ENCODE measurements at places on chromosomes 2 and 18.

- DNase-seq: no peak
Measured at GRCh38 chr2:239548965-239549595, 148.3 kb upstream of the HDAC4 start.

GRCh38 chr2:35033748-35034147 lies 1321.8 kb upstream of the CRIM1 start:
- DNase-seq: no peak

- no peak for DNase-seq
Measured at GRCh38 chr2:230010501-230010900, 58.2 kb downstream of the SLC16A14 start.

GRCh38 chr2:74871414-74871813 lies 37.5 kb downstream of the HK2 start:
- no peak for DNase-seq

DNA sequence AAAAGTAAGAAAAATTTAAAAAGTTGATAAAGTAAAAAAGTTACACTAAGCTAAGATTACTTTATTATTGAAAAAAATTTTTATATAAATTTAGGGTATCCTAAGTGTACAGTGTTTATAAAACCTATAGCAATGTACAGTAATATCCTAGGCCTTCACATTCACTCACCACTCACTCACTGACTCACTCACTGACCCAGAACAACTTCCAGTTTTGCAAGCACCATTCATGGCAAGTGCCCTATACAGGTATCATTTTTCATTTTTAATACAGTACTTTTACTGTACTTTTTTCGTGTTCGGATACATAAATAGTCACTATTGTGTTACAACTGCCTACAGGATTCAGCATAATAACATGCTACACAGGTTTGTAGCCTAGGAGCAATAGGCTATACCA lies 8.9 kb upstream of the THUMPD2 start:
- DNase-seq: no peak

DNA sequence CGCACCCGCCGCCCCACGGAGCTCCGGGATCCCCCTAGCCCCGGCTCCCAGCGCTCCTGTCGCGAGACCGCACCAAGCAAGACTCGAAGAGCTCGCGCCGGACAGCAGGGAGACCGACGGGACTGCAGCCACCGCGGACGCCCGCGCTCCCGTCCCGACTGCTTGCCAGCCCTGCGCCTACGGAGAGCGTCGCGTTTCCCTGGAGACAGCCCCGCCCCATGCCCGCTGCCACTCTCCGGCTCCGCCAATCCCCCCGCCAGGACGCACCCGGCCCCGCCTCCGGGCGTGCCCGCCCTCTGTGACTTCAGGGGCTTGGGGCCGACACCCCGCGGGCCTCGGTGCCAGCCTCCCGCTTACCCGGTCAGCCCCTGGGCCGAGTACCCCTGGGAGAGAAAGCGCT lies at the start of gene ANKMY1:
TSS of gene ANKMY1 (minus strand) at position 181 of the 400 bp plus-strand sequence. CDS start 653 bp downstream, outside the sequence.
- DNase-seq: no peak

- no peak for DNase-seq
Measured at GRCh38 chr2:28338831-28339321, 53.8 kb upstream of the FOSL2 start.

DNA sequence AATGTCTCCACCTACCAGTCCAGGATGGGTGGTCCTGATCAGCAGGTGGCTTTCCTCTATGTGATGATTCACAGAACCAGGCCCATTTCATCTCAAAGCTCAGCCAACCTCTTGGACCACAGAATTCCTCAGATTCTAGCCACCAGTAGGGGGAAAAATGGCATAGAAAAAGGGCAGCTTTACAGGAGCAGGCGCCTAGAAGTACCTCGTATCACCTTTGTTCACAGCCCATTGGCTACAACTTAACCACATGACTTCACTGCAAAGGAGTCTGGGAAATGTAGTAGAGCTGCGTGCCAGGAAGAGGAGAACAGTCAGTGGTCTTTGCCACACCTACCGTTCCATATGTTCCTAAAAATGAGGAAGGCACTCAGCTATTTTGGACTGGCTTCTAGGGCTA lies 62.8 kb upstream of the DTNA start:
- no peak for DNase-seq

DNA sequence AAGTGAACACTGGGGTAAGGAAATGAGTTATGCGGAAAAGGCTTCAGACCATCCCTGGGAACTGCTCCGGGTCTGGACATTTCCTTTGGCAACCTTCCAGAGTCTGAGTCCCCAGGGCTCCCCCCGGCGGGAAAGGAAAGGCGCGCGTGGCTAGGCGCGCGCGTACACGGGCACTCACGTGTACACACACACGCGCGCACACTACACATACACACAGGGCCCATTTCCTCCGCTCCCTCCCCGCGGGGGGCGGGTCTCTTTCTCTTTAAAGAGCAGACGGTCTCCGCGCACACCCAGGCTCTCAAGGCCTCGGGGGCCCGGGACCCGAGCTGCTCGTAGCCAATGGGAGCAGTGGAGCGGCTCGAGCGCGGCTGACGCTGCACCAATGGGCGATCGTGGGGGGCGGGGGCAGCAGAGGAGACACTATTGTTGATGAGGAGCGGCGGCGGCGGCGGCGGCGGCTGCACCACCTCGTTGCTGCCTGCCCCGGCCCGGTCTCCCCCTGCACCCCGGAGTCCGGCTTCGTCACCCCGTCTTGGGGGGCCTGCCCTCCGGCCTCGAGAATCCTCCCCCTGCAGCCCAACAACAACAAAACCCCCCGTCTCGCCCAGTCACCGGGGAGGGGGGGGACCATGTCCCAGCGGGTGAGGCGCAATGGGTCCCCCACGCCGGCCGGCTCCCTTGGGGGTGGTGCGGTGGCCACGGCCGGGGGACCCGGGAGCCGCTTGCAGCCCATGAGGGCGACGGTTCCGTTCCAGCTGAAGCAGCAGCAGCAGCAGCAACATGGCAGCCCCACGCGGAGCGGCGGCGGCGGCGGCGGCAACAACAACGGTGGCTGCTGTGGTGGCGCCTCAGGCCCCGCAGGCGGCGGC lies at the start of gene FAM117B:
TSS of gene FAM117B (plus strand) at position 414 of the 872 bp plus-strand sequence. CDS start at position 633, 219 bp downstream.
- DNase-seq: peak; percentile 89

GRCh38 chr2:179265082-179265510 lies 464 bp upstream of the SESTD1 start:
- DNase-seq: no peak

DNA sequence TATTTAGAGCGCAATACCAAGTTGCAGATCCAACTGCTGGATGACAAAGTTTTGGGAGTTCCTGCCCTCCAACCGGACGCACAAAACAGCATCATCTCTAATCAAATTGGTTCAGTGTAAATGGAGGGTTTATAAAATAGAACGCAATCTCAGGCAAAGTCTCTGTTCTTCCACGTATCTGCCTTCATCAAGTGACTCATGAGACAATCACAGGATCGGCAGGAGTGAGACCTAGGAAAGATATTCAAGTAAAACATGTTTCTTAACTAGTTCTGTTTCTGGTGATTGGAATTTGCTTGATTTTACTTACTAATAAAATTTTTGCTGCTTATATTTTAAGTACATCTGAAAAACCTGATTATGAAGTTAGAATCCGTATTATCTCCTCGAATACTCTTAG lies 7.6 kb downstream of the FZD5 start:
- DNase-seq: no peak

DNA sequence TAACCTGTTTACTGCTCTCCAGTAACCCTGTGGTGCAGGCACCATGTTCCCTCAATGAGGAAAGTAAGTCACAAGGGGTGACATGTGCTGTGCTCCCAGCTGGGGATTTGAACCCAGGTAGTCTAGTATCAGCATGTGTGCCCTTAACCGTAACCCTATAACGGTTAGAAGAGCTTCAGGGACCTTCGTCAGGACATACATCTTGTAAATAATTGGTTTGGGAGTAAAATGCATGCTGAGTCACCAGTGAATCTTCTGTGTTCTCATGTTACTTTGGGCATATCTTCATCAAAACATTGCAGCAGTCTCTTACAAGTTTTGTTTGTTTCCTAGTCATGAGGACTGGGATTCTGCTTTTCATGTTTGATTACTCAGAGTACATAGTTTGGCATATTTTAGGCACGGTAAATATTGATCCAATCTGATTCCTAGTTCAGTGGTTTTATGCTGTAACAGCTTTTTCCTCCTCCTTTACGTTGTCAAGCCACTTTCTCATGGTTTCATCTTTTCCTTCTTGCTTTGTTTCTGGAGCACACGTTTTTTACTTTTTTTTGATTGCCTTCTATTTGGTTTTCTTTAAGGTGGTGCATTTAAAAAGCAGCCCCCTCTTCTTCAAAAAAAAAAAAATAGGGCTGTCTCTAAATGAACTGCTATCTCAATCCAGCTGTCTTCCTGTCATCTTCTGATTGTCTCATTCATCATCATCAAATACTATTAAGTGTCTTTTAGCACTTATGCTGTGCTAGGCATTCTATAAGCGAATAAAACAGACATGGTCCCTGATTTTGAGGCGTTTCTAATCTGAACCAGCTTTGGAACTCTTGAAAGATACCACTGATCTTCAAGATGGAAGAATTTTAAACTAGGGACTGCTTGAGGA lies 50.4 kb downstream of the CLIP4 start:
- no peak for DNase-seq

- DNase-seq: no peak
Measured at GRCh38 chr2:107591561-107592279, 235.0 kb upstream of the RGPD4 start.

- DNase-seq: no peak
Measured at GRCh38 chr2:229417176-229417575, 146.1 kb upstream of the PID1 start.

- DNase-seq: no peak
Measured at GRCh38 chr18:9413576-9413975, 61.7 kb upstream of the RALBP1 start.

DNA sequence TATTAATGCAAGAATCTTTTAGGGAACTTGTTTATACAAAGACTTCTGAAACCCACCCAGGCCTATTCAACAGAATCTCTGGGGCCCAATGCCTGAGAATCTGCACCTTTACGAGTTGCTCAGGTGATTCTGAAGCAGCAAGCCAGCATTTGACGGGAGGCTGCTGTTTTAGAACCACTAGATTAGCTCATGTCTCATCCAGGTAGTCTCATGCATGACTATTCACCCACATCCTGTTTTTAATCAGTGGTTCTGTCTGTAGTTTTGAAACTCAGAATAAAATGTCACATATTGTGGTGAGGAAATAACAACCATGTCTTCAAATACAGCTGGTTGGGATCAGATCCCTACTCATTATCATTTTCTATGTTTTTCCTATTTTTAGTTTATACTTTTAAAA lies 39.5 kb downstream of the CYTIP start:
- DNase-seq: no peak

DNA sequence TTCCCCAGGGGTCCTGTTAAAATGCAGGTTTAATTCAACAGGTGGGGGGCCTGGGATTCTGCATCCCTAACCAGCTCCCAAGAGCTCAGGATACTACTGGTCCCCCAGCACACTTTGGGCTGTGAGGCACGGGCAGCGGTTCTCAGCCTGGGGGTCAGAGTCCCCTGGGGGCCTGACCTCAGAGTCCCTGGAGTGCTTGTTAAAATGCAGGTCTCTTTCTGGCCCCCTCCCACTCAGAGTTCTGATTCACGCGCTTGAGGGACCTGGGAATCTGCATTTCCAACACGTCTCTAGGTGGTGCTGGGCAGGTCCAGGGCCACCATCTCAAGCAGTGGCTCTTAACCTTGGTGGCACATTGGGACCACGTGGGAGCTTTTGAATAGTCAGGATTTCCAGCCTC lies 2.8 kb upstream of the OTOS start:
- DNase-seq: no peak

GRCh38 chr2:61770746-61771145 lies 83.1 kb downstream of the FAM161A start:
- no peak for DNase-seq

DNA sequence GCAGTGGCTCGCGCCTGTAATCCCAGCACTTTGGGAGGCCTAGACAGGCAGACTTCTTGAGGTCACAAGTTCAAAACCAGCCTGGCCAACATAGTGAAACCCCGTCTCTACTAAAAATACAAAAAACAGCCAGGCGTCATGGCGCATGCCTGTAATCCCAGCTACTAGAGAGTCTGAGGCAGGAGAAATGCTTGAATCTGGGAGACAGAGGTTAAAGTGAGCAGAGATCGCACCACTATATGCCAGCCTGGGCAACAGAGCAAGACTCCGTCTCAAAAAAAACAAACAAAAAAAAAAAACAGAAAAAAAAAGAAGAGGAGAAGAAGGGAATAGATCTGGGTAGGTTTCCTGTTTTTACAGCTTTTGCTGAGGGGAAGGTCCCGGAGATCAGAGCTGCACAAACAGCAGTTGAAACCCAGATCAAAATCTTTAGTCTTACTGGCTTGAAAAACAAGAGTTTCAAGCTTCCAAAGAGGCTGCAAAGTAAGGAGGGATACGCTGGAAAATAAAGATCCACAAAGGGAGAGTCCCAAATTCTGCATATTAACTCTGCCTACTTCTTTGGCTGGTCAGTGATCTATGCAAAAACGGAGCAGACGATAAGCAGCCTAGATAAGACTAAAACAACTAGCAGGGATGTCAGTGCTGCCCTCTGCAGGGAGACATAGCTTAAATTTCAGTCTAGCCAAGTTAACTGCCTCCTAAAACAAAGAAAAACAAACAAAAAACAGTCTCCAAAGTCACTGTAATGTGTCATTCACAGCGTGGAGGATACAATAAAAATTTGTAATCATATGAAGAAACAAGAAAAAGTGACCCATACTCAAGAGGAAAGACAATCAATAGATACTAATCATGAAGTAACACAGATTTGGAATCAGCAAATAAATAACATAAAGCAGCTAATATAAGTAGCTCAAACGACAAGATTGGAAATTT lies 74.1 kb downstream of the TLK1 start:
- DNase-seq: no peak

DNA sequence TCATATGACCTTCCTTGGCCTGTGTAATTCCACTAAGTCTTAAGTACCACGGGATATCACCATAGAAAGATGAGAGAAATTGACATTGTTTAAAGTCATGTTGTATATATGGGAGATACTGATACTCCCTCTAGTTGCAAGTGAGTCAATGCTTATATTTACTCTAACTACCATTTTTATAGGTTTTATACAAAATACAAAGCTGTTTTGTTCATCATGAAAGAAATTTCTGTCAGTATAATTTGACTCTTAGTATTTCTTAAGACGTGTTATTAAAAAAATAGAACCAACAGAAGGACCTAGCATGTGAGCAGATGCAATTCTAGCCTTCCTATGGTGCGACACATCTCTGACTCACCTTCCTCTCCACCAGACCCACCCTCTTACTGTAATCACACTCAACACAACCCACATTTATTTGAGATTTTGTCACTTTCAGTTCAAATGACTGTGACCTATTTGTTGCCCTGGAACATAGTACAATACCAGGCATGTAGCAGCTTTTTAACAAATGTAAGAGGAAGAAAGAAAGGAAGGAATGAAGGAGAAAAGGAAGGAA lies 453.1 kb downstream of the CMPK2 start:
- DNase-seq: no peak

- DNase-seq: no peak
Measured at GRCh38 chr18:25100418-25100817, 251.5 kb downstream of the ZNF521 start.

All from NCI-H187 (cell line).